A172 (cell line): ENCODE measurements at places on chromosomes 5 and 9. TPM values are rescaled to one million over a fixed set of nuclear protein-coding genes. Genes with fewer than 3 reads are reported as not detected.

Gene GRXCR2
- not detected in 2 replicates for total RNA-seq

Gene DOK3
- 0.19 and 1.7 TPM in 2 replicates for total RNA-seq

Gene NUTM2G
- total RNA-seq: not detected in 2 replicates

Gene FGD3
- total RNA-seq: 0.10 and 0.12 TPM in 2 replicates

Gene SPATA9
- total RNA-seq: not detected in 2 replicates

Gene CDC25C
- total RNA-seq: 24.8 and 25.4 TPM in 2 replicates

Gene RNF183
- total RNA-seq: not detected in 2 replicates

Gene SLC22A4
- total RNA-seq: 4.9 and 5.8 TPM in 2 replicates

Gene FKTN
- total RNA-seq: 30.9 and 31.0 TPM in 2 replicates

Gene WNT8A
- not detected in 2 replicates for total RNA-seq

Gene TSSK1B
- total RNA-seq: not detected in 2 replicates

Gene HAND1
- not detected in 2 replicates for total RNA-seq

Gene UTP15
- total RNA-seq: 36.7 and 40.3 TPM in 2 replicates

DNA sequence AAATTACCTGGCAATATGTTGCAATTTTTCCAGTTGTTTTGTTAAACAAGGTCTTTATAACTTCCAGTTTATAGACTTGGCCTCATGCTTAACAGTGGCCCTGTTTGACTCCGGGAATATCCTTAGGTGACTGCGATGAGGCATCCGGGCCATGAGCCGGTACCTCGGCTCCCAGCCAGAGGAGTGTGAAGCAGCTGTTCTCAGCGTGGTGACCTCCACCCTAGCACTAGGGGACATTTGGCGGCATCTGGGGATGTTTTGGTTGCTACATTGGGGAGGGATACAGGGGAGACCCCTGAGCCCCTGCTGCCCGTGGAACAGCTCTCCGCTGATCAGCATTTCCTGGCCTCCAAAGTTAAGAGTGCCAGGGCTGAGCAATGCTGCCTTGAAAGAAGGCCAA, 533.4 kb downstream of the IRX1 start:
- no peak for DNase-seq

GRCh38 chr5:148785223-148785622, 41.2 kb upstream of the ADRB2 start:
- no peak for DNase-seq

- no peak for DNase-seq
Measured at GRCh38 chr5:150532996-150533395, 25.1 kb downstream of the NDST1 start.

DNA sequence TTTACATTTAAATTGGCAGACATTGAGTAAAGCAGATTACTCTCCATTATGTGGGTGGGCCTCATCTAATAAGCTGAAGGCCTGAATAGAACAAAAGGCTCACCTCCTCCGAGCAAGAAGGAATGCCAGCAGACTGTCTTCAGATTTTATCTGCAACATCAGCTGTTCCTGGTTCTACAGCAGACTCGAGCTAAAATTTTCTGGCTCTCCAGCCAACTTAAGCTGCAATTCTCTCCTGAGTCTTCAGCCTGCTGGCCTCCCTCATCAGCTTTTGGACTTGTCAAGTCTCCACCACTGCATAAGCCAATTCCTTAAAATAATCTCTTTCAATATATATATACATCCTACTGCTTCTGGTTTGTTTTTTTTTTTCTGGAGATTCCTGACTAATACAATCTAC, 12.5 kb downstream of the TRPM3 start:
- DNase-seq: no peak

DNA sequence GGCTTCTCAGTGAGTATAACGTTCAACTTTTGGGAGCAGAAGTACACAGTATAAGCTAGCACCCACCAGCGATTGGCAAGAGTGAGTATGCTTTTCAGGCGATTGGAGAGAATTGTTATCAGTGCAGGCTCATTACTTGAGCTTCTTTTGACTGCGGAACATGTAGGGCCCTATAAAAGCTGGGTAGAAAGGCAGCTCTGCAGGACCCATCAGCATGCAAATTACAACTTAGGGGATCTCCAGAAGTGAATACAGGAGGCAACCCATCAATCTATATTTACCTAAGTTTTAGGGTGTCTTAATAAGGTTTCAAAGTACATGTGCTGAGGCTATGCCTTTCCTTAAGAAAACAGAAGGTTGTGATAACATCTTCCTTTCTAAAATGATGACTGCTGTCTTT, 225.0 kb downstream of the MLLT3 start:
- no peak for DNase-seq

GRCh38 chr5:74177961-74178360, 462.6 kb downstream of the ENC1 start:
- no peak for DNase-seq

GRCh38 chr9:71620331-71620730, 148.0 kb downstream of the CEMIP2 start:
- no peak for DNase-seq

- DNase-seq: no peak
Measured at GRCh38 chr5:13910201-13910600, 34.3 kb downstream of the DNAH5 start.

DNA sequence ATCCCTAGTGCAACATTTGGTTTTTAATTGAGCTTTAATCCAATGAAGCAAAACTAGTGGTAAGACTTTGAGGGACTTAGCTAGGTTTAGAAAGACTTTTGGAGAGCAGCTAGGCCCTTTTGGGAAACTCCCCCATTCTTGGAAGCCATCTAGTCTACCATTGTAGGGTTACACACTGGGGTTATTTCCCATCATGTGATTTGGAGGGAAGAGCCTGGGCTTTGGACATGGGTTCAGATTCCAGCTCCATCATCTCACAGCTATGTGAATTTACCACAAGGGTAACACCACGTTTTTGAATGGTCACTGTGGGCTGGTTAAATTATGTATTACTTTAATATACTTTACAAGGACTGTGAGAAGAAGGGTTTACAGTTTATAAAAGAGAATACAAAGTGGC, 18.3 kb upstream of the TNFSF15 start:
- peak; percentile 8 for DNase-seq

GRCh38 chr9:99118782-99119466, 14.0 kb downstream of the TGFBR1 start:
- DNase-seq: no peak

- peak; percentile 56 for DNase-seq
Measured at GRCh38 chr5:120396186-120396585, 67.9 kb upstream of the PRR16 start.

GRCh38 chr9:131627648-131628458, 82.5 kb downstream of the PRRT1B start:
- no peak for DNase-seq

DNA sequence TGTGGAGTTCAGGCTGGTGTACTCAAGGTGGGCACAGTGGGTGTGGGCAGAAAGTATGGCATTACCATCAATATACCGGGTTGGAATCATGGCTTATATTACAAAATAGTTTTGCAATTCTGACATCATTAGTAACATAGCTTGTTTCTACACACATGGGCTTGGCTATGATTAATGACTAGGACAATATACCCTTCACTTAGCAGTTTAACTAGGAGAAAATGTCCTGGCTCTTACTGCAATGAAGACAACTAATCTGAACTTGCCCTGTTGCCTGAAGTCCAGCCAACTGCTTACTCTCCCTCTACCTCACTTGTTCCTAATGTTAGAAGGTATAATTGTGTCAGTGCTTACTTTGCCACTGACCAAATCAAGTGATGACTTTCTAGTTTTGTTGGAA, 612.5 kb downstream of the EFNA5 start:
- DNase-seq: no peak

GRCh38 chr9:37626708-37627292, 24.0 kb upstream of the FRMPD1 start:
- DNase-seq: no peak

DNA sequence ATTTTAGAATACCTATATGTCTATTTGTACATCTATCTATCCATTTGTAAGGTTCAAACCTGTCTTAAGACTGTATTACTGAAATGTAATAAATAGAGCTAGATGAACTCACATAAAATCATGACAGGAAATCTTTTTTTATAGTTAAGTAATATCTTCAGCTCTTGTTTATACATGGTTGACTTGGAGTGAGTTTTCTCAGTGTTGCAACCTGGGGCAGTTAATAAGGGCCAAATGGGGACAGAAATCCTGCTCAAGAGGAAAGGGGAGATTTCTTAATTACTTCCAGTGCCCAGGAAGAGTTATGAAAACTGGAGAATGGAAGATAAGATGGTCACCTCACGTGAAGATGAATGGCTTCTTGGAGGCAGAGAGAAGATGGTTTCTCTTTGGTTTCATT, 265.1 kb upstream of the FBXL7 start:
- DNase-seq: no peak

DNA sequence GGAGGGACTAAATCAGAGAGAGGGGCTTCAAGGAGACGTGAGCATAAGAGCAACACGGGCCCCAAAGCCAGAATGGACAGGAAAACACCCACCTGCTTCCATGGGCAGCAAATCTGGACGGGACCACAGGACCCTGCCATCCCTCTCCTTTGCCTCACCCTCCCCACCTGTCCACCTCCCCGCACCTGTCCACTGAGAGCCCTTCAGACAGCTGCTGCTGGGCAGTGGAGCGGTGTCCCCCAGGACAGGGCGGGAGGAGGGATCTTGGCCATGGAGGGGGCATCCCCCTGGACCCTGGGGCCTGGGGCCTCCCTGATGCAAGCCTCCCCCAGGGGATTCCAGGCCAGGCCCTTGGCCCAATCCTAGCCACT, 2.6 kb downstream of the CCDC183 start:
- no peak for DNase-seq

- DNase-seq: no peak
Measured at GRCh38 chr5:134110382-134110781, 4.1 kb upstream of the TCF7 start.

- no peak for DNase-seq
Measured at GRCh38 chr5:142576303-142576702, 109.6 kb downstream of the FGF1 start.

DNA sequence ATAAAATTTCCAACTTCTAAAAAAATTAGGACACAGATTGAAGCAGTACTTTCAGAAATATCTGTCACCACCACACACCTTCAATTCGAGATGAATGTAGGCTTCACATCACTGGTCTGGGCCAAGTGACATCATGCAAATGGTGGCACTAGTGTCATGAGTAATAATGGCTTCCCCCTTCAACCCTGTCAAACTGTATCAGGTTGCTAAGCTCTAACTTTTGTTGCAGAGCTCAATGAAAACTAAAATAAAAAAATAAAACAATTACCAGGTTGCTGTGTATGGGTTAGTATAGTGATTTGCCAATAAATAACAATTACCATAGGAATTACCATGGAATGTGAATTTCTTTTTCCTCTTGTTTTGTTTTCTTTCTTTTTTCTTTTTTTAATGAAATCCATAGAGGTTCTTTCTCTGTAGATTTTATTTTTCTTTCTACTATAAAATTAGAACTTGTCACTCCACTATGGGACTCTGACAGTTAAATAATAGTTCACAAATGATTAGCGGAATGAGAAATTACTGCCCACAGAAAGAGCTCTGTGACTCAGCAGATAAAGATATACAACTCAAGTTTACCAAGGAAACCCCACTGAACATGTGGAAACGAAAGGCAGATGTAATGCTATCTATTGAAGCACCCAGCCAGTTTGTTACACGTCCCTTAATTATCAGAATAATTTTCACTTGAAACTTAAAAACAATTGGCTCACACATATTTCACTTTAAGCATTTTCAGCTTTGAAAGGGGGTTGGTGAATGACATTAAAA, 783.8 kb upstream of the WWC1 start:
- no peak for DNase-seq

- no peak for DNase-seq
Measured at GRCh38 chr9:91185193-91185886, 176.4 kb downstream of the AUH start.

DNA sequence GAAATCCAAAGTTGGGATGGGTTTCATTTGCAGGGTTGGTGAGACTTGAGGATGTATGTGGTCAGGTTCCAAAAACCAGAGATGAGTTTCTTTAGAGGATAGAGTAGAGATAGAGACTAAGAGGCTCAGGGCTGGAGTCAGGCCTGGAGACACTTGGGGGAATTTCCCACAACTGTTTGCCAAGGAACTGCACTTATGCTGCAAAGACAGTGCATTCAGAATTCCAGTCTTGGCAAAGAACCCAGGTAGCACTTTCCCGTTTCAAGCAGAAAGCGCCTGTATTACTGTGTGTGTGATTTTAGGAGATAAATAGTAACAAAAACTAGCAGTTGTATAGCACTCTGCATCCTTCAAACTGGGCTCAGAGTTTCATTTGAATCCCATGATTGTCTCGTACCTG, 55.4 kb downstream of the SNCAIP start:
- no peak for DNase-seq

DNA sequence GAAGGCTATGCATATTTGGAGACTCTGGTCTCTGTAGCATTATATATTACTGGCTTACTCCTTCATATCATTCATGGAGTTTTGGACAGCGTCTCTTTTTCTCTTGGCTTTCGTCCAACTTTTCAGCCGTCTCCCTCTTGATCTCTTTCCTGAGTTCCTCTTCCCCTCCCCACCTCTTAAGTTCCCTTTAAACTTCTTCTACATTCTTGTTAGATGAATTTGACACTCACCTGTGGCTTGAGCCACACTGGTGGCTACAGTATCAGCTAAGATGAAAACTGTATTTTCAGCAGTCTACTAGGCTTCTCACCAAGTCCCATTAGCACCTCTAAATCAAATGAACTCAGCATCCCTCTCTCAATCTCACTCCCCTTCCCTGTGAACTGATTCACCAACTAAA, 128.1 kb downstream of the STARD4 start:
- DNase-seq: peak; percentile 20

GRCh38 chr9:81777482-81777881, 88.1 kb upstream of the TLE1 start:
- DNase-seq: no peak

DNA sequence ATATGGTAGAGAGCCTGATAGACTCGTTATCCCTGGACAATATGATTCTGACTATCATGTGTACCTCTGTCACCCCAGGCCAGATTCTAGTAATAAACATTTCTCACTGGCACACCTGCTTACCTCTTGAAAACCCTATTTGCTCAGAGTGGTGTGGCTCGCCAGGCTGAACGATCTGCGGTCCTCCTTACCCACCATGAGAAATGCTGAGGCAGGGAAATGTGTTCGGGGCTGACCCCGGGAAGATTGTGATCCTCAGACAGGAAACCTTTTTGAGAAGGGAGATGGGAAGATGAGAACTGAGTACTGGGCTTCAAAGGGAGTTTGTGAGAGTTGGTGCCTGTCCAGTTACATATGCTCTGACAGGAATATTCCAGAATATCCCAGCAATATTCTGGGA, 10.7 kb upstream of the PRXL2C start:
- no peak for DNase-seq
